ENCODE measurements at places on chromosomes 13 and 19.

DNA sequence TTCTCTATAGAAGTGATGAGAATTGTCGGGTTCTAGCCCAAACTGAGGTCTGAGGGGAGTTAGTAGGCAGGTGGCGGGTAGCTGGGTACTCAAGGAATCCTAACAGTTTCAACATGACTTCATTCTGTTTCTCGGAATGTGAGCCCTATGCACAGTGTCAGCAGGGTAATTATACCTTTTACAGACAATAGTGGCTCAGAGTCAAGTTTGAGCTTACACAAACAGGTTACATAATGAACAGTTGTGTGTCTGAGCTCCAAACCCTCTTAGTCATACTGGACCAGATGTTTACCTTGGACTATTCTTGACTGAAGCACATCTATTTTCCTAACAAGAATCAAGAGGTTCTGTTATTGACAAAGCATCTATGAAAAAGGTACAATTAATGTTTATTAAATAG lies 1066.7 kb upstream of the PCDH20 start:
- DNase-seq, result no peak

DNA sequence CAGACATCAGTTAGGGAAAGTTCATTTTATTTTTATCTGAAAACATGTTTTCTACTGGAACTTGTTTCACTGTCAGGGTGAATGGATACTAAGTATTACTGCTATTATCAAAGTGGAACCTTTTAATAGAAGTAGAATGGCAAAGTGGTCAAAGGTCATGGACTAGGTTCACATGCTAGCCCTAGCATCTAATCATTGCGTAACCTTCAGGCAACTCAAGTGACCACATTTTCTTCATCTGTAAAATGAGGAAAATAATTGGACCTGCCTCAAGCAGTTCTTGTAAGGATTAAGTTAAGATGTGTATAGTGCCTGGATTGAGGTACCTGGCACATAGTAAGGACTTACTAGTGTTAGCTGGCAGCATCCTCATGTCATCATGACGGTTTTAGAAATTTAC lies 5.0 kb downstream of the ZFP28 start:
- DNase-seq, result no peak

DNA sequence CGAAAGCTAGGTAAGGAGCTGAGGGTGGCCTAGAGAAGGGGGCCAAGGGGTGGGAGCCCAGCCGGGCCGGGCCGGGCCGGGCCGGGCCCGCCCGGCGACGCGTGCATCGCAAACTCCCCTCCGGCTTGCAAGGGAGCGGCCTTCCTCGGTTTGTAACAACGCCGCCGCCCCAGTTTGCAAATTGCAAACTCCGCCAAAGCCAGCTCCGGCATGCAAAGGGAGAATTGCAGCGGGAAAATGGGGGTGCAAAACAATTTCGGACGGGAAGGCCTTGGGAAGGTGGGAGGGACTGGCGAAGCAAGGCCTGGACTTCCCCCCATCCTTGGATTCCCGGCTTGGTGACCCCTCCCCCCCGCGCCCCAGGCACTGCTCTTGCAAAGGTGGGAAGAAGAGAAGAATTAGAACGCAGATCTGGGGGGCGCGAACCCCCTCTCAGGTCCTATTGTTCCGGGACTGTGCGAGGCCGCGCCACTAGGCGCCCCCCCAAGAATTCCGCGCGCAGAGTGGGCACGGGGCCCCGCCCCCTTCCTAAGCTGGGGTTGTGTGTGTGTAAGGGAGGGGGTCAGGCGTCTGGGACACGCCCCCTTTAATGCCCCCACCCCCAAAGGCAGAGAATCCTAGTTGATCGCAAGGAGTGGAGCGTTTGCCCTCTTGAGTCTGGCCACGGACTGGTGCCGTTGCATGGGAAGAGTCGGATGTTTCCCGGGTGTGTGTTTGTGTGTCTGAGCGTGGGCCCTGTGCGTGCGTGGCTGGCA lies 926 bp downstream of the PRR12 start:
- DNase-seq, result no peak

DNA sequence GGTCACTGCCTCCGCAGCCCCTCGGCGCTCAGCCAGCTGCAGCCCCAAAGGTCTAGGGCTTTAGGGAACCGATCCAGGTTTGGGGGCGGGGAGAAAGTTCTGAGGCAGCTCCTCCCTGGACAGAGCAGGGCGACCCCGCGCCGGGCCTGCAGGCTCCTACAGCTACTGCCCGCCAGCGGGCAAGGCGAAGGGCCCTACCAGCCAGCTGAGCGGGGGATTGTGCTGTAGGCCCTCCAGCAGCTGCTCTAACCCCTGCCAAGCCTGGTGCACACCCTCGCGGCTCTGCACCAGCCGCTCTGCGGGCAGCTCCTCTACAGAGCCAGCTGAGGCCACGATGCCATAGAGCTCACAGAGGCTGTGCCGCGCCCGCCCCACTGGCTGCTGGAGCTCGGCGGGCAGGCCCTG lies 14.0 kb downstream of the PLIN4 start:
- no peak for DNase-seq

DNA sequence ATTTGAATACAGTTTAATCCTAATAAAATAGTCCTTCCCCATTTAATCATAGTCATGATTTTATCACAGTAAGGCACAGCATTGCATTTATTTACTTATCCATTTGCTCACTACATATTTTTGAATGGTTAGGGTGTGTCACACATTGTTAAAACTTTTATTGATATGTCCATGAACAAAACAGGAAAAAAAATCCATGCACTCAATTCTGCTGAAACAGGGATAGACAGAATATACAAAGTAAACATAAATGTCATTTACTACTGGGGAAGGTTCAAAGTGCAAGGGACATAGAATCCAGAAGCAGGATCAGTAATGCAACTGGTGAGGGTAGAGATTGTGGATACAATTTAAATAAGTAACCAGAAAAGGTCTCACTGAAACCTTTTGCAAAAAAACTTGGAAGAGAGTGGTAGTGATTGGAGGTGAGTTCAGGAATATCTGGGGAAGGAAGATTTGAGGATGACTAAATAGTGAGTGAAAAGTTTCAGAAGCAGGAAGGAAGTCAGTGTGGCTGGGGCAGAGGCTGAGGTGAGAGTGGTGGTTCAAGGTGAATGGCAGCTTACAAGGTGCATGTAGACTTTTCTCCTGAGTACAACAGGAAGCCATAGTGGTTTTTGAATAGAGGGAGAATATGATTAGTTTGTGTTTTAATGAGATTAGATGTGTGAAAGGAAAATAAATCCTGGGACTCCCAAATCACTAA lies 387.2 kb upstream of the ATXN8OS start:
- DNase-seq, result no peak

DNA sequence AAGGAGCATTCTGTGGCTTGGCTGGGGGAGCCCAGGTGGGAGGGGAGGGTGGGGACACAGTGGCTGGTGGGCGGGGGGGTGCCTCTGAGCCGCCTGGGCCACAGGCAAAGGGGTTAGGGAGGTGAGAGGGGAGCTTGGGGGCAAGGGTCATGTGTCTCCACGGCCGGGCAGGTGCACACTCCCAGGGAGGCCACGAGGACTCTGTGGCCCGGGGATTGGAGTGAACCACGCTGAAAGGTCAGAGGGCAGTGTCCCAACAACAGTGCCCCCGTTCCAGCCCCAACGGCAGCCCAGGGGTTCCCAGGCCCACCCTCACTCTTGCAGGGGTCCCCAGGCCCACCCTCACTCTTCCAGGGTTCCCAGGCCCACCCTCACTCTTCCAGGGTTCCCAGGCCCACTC lies 9.6 kb downstream of the C2CD4C start:
- DNase-seq, result no peak

DNA sequence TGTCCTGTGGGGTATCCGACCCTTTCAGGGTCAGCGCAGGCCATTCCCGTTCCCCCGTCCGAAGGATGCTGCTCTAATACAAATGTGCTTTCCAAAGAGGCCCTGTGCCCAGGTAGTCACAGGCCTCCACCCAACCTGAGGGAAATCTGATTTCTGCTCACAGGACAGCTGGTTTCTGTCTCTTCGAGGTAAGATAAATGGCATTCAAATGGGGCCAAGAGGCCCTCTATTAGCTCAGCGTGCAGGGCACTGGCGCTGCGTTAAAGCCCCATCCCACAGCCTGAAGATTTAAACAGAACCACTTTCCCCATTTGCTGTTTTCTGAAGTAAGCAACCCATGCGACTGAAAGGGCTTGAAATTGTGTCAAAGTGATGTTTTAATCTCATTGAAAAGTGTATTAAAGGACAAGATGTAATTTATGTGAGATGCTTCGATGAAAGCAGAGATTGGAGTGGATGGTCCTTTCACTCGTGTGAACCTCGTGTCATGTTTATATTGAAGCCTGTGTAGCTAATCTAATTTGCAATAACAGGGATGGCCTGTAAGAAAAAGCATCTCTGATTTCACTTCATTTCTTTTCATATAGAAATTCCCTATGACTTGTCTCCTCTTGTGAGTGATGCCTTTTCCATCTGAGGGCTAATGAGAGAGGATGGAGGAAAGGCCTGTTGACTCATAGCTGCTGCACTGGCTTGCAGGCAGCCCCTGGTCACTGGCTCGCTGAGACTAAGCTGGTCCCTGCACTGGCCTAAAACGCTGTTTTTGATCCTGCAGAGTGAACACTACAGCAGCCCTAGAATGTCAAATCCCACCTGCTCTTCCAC lies 7.3 kb upstream of the SOX1 start:
- DNase-seq, result no peak

- DNase-seq, result no peak
Measured at GRCh38 chr19:50030225-50030624, 4.4 kb downstream of the ZNF473 start.

- no peak for DNase-seq
Measured at GRCh38 chr19:49411681-49412326, 11.4 kb downstream of the PTH2 start.

- DNase-seq, result no peak
Measured at GRCh38 chr19:40576151-40576584, 505 bp upstream of the SHKBP1 start.

DNA sequence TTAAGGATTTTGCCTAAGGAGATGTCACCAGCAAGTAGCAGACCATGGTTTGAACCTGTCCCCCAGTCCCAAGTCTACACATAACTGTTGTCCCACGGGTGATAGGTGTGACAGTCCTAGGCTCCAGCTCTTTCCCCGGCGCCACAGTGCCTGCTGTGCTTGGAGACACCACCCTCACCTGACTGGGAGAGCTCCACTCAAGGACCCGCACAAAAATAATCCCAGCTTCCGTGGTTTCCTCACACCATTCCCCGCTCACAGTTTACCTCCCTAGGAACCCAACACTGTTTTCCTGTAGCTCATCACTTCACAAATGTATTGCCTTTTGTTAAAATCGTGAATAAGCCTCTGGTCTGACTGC lies 19.8 kb upstream of the RASA3 start:
- no peak for DNase-seq

DNA sequence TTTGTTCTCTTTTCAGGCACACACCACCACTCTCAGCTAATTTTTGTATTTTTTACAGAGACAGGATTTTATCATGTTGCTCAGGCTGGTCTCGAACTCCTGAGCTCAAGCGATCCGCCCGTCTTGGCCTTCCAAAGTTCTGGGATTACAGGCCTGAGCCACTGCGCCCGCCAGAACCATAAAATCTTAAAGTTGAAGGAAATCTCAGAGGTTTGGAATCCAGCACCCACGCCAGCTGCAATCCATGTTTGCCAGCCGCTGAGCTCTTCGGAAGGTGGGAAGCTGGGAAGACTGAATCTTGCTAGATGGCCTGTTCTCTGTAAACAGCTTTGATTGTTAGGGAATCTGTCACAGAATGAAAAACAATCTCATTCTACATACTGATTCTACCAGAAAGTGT lies 38.5 kb downstream of the SPATA13 start:
- DNase-seq, result no peak

- DNase-seq, result no peak
Measured at GRCh38 chr19:5593343-5594255, 25.8 kb upstream of the TINCR start.

DNA sequence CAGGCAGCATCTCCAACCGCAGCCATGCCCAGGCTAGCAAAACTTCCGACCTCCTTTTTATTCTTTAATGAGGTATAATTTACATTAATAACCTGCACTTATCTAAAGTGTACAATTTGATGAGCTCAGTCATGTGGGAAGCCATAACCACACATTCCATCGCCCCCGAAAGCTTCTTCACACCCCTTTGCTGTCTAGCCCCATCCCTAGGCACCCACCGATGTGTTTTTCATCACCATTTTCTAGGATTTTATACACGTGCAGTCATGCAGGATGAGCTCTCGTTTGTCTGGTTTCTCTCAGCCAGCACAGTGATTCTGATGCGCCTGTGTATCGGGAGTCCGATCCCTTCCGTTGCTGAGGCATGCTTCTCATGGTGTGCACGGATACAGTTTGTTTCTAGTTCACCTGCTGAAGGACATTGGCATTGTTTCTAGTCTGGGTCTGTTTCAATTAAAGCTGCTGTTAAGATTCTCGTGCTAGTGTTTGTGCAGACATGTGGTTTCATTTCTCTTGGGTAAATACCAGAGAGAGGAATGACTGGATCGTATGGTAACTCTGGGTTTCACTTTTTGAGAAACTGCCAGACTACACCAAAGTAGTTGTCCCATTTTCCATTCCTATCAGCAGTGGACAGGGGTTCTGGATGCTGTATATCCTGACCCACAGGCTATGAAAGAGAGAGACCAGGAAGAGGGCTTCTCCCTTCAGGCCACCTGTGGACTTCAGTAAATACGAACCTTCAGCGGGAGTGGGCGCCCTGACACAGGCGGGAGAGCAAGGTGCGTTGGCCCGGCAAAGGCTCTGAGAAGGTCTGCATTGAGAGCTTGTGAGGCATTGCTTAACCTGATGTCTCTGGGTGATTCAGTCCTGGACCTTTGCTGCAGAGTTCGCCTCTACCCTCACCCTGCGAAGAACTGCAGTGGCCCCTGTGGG lies 4.9 kb downstream of the AP1M1 start:
- DNase-seq, result no peak

GRCh38 chr13:102517959-102518358 lies 78.8 kb upstream of the TPP2 start:
- no peak for DNase-seq

DNA sequence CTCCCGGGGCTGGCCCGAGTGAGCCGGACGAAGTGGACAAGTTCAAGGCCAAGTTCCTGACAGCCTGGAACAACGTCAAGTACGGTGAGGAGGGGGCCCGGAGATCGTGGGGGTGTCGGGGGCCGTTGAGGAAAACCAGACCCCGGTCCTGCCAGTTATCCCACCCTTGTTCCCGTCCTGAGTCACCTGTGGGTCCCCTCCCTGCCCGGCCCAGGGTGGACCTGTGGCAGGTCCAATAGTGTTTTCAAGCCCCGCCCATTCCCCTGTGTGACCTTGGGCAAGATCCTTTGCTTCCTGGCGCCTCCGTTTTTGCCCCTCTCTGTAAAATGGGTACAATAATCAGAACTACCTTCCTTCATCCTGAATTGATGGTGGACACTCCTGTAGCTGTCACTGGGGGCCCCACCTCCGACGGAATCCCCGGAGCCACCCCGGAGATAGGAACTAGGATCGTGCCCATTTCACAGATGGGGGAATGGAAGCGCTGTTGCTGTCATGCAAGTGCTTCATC lies 593 bp downstream of the ATG4D start:
- no peak for DNase-seq

Data from stimulated activated CD8-positive, alpha-beta memory T cell treated with anti-CD3 and anti-CD28 coated beads, Interleukin-4, amount 100 ng/mL, for 1 hour (primary cell).